ENCODE measurements at places on chromosomes 16 and 17. TPM values are rescaled to one million over a fixed set of nuclear protein-coding genes. Genes with fewer than 3 reads are reported as not detected.

- peak; percentile 53 for DNase-seq
These were observed at the start of gene SPNS3 for GRCh38 chr17:4433515-4434031. Gene SPNS3 (plus strand): TSS chr17:4433940. CDS start chr17:4433968, 28 bp downstream.

The SNX20 gene
- 83.9 TPM for total RNA-seq

DNA sequence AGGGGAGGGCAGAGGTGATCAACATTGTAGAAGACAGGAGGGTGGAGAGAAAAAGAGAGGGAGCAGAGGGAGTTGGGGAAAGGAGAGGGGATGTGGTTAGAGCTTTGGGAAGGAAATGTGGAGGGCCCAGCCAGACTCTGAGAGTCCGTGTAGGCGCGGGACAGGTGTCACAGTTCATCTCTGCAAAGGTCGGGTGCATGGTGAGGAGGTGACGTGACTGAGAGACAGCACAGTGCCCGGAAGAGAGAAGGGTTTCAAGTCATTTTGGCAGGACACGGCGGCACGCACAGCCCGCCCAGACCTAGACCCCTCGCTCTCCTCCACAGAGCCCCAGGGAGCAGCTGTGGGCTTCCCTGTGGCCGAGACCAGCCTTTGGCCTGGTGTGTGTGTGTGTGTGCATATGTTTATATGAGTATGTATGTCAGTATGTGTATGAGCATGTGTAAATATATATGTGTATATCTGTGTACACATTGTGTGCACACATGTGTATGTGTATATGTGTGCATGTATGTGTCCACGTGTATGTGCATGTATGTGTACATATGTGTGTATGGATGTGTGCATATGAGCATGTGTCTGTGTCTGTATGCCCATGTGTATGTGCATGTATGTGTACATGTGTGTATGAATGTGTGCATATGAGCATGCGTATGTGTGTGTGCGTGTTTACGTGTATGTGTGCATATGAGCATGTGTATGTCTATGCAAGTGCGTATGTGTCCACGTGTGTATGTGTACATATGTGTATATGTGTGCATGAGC is 104.6 kb downstream of the SEC14L1 start:
- no peak for DNase-seq

GRCh38 chr17:15260376-15261257 is 4.5 kb downstream of the PMP22 start:
- DNase-seq, result peak; percentile 57

The ASPHD1 gene
- not detected for total RNA-seq

- DNase-seq, result peak; percentile 89
These were observed 5.3 kb upstream of the NOS2 start for GRCh38 chr17:27805520-27806146.

The ZG16 gene
- not detected for total RNA-seq

- no peak for DNase-seq
These were observed 1.2 kb downstream of the SLC9A5 start for GRCh38 chr16:67250045-67250327.

The PYY gene
- not detected for total RNA-seq

DNA sequence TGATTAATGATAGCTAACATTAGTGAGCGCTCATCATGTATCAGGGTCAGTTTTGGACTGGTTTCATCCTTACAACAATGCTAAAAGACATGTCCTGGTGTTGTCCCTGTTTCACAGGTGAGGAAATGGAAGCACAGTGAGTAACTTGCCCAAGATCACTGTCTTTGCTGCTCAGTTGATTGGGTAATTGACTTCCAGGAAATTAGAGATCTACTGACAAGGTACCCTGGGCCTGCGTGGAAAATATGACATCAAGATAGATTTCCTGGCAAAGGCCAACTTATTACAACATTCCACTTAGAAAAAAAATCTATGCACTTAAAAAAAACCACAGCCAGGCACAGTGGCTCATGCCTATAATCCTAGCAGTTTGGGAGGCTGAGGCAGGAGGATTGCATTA is 96.3 kb downstream of the CYLD start:
- no peak for DNase-seq

DNA sequence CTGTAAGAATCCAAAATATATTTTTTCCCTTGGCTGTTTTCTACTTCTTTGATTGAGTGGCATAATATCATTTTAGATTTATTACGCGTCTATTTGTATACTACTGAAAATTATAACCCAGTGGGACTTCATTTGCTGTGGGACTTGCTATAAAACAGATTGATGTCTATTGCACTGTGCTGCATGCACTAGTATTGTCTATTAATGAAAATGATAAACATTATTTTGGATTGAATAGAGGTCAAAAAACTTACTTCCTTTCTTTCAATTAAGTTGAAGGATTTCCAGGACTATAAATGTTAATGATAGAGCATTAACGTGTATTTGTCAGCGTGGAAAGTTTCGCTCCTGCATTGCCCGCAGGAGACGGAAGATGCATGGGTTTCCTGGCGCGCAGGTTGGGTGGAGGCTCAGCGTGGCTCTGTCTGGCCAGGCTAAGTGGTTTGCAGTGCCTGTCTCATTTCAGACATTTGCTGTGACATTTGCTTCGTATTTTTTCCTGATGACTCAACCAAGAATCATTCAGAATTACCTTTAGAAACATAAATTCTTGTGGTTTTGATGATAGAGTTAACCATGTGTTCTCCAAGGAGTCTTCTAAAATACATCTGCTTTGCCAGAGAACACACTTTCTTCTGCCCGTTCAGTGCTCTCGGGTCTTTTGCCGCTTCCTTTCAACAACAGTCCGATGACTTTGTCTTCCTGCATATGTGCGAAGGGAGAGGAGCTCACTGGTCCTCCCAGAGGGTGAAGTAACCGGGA is 216.7 kb downstream of the RPTOR start:
- peak; percentile 71 for DNase-seq

The TP53TG3C gene
- not detected for total RNA-seq

GRCh38 chr16:1494711-1495110 is 1.6 kb downstream of the TELO2 start:
- no peak for DNase-seq
